ENCODE measurements at places on chromosomes 12 and 14.

GRCh38 chr12:132064631-132065030, 79.5 kb downstream of the DDX51 start:
- DNase-seq, result no peak

- DNase-seq, result no peak
Measured at GRCh38 chr14:68412505-68413465, 380.1 kb downstream of the ZFP36L1 start.

DNA sequence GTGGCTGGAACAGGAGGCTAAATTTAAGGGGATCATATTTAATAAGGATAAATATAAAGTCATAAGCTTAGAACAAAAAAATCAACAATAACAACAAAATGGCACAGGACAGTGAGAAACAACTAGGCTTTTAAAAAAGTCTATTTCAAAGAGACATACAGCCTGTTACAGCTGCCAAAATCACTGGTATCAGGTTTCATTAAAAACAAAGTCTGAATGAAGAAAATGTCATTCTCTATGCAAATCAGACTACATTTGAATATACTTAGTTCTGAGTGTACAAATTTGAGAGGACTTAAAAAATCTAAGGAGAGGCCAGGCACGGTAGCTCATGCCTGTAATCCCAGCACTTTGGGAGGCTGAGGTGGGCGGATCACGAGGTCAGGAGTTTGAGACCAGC, 44.0 kb downstream of the TFCP2 start:
- DNase-seq, result no peak

DNA sequence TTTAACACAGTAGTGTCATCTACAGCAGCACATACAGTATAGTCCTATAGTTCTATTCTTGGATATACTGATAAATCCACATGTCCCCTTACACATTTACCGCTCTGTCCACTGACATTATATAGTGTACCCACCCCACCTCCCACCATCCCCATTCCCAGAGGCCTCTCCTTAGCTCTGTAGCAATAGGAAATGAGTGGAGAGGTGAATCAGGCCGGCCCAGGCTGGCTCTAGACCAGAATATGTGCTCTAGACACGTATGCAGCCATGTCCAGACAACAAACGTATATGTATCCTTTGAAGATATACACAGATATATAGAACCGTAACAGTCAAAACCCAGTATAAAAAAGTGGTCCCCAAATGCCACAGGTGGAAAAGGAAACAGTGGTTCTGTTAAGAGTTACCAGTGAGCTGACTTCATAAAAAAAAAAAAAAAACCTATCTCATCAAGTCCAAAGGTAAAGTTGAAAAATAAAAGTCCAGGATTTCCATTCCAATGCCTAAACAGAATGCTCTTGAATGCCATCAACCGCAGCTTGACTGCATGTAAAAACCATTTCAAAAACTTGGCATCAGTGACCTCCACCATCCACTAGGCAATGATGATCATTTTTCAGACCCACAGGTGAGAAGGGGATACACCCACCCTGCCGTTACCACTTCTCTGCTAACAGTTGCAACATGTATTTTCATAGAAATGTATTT, 16.7 kb downstream of the EGLN3 start:
- DNase-seq, result no peak

DNA sequence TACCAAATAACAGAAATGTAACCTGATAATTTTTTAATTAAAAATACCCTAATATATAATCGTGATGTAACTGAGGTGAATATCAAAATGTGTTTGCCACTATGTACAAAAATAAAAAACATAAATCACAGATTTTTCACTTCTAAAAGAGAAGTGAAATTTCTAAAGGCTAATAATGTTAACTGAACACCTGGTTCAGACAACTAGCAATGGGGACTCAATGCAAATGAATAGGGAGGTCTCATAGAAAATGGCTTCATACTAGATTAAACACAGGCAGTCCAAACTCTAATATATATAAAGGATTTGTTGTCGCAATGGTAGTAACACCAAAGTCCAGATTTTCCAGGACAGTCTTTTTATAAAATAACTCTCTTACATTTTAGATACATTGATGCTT, 365.4 kb upstream of the ATP2B1 start:
- no peak for DNase-seq

DNA sequence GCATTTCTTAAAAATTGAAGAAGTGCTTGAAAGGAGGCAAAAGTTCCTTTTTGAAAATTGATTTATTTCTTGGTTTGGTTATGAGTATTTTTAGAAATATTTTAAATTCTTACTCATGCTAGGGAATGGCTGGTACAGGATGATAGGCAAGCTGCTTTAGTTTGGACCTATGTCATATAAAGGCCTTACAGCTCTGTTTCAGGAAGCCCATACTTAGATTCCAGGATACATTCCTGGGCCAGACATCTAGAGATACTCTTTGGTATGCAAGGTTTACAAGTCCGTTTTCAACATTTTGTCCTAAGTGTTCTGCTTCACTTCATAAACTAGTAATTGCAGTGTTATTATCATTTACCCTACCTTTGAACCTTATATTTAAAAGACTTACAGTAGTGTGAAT, 186.8 kb downstream of the FUT8 start:
- no peak for DNase-seq
